ENCODE measurements at places on chromosomes 5 and 9.

DNA sequence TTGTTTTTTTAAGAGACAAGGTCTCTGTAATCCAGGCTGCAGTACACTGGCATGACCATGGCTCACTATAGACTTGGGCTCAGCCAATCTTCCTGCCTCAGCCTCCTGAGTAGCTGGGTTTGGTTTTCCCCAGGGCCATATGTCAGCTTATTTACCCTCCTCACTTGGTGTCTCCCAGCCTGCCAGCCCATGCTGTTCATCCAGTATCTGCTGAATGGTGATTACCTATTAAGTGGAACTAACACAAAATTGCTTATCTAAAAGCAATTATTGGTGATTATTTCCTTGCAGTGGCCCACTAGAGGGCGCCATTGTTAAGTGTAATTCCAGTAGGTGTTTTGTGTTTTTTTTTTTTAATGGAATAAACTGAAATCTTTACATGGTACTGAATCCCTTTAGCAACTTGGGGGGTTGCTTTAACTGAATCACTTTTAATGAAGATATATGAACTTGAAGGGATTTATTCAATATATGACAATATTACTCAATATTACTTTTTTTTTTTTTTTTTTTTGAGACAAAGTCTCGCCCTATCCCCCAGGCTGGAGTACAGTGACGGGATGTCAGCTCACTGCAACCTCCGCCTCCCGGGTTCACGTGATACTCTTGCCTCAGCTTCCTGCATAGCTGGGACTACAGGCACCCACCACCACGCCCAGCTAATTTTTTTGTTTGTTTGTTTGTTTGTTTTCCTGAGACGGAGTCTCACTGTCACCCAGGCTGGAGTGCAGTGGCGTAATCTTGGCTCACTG is 13.8 kb downstream of the EXOSC2 start:
- DNase-seq = peak; percentile 63

DNA sequence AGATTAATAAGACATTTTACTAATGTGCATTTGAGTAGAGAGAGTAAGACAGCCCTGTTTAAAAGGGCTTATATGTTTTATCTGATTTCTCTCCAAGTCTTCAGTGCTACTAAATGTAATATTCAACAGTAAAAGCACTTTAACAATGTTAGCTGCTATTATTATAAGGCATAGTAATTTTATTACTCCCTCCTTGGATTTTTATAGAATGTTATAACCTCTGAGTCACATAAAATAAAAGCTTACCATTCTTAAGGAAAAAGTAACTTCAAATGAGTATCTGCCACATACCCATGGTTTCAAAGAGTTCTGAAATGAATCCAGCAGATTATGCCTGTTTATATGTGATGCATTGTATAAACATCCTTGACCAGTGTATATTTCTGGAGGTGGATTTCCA is 19.0 kb downstream of the SPDL1 start:
- DNase-seq = no peak

DNA sequence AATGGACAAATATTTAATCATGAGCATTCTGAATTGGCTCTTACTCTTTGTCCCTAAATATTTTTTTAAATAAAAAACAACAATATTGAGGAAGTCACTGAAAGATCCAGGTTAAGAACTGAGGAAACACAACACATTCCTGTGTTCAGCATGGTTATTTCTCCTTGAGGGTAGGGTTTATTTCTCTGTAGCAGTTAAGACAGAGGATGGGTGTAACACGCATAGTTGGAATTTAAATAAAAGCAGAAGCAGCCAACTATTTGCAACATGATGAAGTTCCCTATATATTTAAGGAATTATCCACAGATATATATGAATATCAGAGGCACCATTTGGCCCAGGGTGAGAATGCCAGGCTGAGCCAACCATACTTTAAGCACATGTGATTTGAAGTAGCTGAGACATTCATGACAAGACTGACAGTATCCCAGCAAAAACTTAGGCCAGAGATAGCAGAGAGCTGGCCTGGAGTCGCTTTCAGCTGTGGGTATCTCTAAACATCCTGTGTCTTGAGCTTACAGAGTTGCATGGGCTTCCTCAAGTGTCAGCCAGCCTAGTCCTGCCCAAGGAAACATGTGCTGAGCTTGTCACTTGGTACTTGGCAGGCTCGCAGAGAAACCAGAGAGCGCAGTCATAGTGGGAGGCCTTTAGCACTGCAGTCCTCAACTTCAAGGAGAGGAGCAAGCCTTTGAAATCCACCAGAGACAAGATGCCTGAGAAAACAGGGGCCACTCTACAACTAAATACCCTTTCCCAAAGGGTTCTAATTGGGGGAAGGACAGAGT is 43.6 kb downstream of the SEMA5A start:
- DNase-seq = no peak

- peak; percentile 63 for DNase-seq
Observed at GRCh38 chr5:170151097-170151831, 45.6 kb downstream of the FOXI1 start.

- DNase-seq = no peak
Observed at GRCh38 chr9:37486616-37487548, 1.1 kb downstream of the POLR1E start.

Data from SW480 (cell line).